ENCODE measurements at places on chromosomes 12 and 14.

- DNase-seq: no peak
Measured at GRCh38 chr12:92595663-92596062, 107.1 kb upstream of the PLEKHG7 start.

GRCh38 chr12:52350021-52350620 lies 17.2 kb downstream of the KRT85 start:
- no peak for DNase-seq

DNA sequence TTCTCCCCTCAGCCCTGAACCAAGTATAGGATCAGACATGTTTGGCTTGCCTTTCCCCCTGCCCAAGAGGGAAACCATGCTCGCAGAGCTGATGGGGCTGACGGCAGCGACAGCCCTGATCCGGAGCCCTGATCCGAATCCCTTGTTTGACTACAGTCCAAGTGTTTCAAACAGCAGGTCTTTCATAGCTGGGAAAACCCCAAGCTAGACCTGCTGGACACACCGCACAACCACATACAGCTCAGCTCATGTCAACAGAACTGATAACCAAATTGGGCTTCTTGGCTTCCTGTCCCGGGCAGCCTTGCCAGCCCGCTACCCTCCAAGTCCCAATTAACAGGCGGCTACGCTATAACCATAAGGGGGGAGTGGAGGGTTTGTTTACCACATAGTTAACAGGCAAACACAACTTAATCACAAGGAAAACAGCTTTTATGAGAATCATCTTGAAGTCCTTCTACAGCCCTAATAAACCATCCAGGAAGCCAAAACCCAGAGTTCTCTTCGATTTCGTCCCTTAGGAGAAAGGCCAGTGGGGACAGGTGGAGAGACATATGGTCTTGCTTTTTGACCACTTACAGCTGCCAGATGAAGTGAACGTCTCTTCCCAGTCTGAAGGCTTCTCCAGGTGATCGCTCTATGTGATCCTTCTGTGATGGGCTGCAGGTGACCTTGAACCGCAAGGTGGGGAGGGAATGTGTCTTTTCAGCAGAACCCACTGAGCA lies 64.5 kb upstream of the MANSC4 start:
- no peak for DNase-seq

DNA sequence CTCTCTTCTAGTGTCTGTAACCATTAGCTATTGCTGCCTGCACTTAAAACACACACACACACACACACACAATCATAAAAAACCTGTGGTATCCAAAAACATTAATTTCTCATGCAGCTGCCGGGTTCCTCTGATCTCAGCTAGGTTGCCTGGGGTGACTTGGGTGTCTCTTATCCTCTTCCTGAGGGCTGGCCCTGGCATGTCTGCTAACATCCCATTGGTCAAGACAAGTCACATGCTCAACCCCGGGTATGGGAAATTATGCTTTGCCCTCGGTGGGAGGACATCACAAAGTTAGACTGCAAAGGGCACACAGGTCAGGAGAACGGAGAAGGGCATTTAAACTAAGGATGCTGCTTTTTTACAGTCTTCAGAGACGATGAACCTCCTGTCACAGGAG lies 55.7 kb downstream of the TRPV4 start:
- peak; percentile 18 for DNase-seq

- peak; percentile 94 for DNase-seq
Measured at GRCh38 chr14:100078997-100079725, 13.9 kb downstream of the EVL start.

DNA sequence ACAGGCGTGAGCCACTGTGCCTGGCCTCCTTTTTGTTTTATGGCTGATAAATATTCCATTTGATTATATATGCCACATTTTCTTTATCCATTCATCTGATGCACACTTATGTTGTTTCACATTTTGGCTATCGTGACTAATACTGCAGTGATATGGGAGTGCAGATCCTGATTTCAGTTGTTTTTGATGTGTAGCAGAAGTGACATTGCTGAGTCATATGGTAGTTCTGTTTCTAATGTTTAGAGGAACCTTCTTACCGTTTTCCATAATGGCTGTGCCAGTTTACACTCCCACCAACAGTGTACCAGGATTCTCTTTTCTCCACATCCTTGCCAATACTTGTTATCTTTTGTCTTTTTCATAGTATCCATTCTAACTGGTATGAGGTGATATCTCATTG lies 235.9 kb downstream of the ERC1 start:
- no peak for DNase-seq

GRCh38 chr12:89493670-89494302 lies 30.8 kb downstream of the GALNT4 start:
- DNase-seq: no peak

GRCh38 chr12:22064968-22065367 lies 18.9 kb downstream of the CMAS start:
- no peak for DNase-seq

DNA sequence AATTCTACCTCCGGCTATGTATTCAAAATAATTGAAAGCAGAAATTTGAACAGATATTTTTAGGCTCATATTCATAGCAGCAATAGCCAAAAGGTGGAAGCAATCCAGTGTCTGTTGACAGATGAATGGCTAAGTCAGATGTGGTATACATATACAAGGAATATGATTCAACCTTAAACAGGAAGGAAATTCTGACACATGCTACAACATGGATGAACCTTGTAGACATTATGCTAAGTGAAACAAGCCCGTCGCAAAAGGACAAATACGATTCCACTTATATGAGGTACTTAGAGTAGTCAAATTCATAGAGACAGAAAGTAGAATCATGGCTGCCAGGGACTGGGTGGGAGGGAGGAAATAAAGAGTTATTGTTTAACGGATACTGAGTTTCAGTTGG lies 331.6 kb downstream of the PCNX1 start:
- no peak for DNase-seq

DNA sequence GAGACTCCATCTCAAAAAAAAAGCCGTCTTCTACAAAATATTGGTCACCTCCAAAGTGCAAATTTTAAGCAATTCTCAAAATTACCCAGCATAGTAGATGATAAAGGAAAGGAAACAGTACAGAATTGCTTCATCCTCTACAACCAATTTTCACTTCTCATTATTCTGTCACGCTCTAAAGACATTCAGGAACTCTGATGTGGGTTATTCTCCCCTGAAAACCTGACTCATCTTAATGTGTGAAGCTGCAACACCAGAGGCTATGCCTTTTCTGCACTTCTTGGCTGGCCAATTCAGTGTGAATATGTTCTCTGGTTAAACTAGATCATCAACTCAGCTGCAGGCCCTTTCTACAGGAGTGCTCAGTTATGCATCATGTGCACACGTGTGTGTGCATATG lies 11.0 kb downstream of the PTGER2 start:
- DNase-seq: peak; percentile 82

DNA sequence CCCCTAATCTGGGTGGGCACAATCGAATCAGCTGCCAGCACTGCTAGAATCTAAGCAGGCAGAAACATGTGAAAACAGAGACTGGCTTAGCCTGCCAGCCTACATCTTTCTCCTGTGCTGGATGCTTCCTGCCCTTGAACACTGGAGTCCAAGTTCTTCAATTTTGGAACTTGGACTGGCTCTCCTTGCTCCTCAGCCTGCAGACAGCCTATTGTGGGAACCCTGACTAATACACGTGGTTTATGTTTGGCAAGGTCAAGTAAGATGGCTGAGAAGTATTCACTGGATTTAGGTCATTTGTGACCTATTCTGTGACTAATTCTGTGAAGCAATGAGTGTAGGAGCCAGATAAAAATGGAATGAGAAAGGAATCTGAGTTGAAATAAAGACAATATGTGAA lies 11.0 kb downstream of the GPR135 start:
- no peak for DNase-seq

- DNase-seq: no peak
Measured at GRCh38 chr12:80316222-80316621, 127.8 kb upstream of the PTPRQ start.

- DNase-seq: no peak
Measured at GRCh38 chr12:42260518-42260917, 22.5 kb upstream of the YAF2 start.

GRCh38 chr14:96416292-96416691 lies 24.4 kb downstream of the AK7 start:
- no peak for DNase-seq

DNA sequence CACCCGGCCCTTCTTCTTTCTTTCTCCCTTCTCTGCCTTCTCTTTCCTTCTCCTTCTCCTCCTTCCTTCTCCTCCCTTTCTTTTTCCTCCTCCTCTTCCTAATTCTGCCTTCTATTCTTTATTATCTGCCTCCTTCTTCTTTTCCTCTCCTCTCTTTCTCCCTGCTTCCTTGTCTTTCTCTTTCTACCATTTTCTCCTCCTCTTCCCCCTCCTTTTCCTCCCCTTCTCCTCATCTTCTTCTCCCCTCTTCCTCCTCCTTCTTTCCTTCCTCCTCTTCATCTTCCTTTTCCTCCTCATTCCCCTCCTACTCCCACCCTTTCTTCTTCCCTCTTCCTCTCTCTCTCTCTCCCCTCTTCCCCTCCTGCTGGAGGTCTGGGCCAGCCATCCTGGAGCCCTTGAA lies 294.9 kb upstream of the CRY1 start:
- DNase-seq: no peak

DNA sequence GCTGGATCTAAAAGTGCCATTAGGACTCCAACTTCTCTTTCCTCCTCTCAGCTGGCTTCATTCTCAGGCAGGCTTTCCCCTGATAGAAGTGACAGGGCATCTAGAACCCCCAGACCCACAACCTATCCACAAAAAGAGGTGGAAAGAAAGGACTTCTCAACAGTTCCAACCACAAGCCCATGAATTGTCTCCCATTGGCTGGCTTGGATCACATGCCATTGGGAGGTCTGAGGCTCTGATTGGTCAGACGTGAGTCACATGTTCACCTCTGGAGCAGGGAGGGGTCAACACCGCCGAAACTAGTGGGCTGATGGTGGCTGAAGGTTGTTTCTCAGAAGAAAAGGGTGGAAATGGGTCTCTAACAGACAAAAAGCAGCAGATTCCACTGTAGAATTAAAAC lies 47.2 kb downstream of the DRAM1 start:
- no peak for DNase-seq

DNA sequence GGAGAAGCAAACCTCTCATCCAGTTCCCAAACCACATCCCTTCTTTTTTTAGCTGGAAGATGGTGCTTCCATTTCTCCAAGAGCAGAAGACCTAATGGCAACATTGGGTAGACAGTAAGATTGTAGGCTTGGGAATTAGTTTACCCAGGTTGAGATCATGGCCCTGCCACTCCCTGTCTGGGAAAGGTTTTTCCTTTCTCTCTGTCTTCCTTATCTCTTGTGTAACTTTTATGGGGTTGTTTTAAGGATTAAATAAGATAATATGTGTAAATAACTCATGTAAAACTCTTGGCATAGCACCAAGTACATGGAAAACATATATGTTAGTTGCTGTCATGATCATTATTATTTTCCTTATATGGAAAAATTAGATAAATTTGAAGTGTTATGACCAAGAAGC lies 23.2 kb upstream of the PSMA6 start:
- no peak for DNase-seq

DNA sequence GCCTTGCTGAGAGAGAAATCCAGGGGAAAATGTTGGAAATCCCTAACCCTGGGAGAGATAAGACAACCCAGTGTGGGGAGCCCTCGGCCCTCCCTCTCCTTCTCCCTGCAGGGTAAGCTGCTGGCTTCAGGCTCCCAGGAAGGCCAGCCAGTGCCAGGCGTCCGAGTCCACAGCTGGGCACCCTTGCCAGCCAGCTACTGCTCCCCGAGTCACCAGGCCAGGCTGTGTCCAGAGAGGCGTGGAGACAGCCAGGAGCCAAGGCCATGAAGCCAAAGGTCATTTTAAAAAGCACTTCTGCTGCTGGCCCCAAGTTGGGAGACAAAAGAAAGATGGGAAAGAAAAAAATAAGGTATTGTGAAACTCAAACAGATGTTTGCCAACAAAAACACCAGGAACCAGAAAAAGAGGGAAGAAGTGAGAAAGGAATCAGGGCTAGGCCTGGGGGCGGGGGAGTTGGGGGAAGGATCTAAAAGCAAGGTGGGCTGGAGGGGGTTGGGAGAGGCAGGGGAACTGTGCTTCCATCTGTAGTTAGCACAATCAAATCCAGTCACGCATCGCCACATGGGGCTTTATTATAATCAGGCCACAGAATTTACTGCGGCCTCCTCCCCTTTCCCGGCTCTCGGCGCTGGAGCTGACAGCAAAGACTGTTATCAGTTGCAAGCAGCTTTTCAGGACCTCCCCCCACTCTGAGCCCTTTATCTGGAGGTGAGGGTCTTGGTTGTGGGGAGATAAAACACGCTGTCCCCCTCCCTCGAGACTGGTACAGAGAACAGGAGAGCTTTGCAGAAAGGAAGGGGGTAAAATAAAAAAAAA lies 33.5 kb downstream of the RBM19 start:
- DNase-seq: no peak

DNA sequence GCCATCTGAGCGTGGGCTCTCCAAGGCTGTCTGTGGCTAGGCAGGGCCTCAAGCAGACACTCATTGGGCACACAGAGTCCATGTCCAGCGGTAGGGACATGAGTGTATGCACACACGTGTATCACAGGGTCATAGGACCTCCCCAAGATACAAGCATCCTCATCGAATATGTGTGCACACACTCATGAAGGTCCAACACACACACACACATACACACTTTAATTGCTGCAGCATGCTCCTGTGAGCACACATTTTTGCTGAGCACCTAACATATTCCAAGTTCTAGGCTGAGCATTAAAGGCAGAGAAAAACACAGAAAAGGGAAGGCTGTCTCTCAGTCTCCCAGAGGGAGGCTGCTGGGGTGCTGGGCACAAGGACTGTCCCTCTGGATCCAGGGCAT lies 59.3 kb upstream of the TBX3 start:
- no peak for DNase-seq

DNA sequence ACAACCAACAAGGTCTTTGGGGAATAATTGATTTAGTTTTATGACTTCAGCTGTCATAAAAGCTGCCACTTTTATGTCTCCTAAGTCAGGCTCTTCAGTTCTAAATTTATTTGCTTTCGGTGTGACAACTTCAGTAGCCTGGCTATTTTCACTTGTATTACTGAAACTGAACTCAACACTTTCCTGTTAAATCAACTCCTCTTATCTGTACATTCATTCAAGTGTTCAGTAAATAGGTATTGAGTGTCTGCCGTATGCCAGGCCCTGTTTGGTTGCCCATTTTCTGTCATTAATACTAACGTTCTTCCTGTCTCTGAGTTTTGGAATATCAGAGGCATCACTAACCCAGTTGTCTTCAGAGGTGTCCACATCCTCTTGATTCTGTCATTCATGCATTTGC lies 7.5 kb downstream of the UTP20 start:
- no peak for DNase-seq

DNA sequence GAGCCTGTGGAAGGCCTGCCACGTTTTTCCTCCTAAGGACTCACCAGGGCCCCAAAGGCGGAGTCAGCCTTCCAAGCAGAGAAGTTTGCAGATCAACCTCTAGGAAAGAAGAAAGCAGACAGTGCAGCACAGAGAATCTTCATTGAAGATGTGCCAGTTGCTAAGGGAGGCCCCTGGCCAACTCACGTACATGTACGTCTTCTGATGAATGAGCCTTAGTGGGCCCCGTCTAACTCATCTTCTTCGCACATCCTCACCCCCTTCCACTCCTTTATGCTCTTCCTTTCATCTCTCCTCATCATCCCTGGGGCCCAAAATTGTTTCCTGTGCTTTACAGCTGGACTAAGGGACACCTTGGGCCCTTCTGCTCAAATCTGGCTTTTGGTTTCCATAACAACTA lies 703.0 kb upstream of the TBX3 start:
- no peak for DNase-seq

- DNase-seq: no peak
Measured at GRCh38 chr14:79098324-79098723, 928.2 kb downstream of the NRXN3 start.

GRCh38 chr12:104360157-104360556 lies 56.6 kb downstream of the EID3 start:
- DNase-seq: no peak
